ENCODE measurements at places on chromosomes 5 and 9. TPM values are rescaled to one million over a fixed set of nuclear protein-coding genes. Genes with fewer than 3 reads are reported as not detected.

DNA sequence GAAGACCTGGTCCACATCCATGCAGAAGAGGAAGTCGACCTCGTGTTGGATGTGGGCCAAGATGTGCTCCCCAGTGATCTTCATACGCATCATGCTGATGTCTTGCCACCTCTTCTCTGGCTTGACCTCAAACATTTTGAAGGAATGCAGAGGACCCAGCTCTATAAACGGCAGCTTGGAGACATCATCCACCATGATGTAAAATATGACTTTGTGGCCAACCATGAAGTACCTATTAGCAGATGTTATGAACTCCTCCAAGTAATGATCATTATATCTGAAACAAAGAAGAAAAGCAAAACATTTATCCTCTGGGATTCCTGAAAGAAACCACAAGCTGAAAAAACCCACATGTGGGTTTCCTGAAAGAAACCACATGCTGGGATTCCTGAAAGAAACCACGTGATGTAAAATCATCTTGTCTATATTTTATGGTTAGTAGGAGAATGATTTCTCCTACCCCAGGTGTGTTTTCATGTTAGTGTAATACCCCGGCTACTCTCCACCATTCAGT lies 52.3 kb downstream of the GGTA1 start:
- no peak for DNase-seq

DNA sequence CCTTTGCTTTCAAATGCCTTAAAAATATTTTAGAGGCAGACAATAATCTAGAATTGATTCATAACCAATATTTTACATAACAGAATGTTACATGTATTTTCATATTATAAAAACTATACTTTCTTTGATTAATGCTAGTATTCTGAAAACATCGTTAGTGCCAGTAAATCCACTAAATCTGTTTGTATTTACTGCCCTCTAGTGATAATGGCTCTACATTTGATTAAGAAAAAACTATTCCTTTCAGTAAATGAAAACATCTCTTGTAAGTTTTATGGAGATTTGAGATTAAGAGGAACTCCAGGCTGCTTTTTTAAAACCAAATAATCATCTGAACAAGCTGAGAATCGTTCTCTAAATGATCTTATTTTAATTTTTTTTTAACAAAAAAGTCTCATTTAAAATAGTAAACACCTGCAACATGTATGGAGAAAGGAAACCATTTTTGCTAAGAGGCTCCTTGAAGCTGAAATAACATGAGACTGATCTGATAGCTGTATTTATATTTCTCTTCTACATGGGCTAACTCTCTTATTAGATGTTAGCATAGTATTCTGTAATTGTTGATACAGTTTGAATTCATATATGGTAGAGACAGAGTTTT lies 424.7 kb downstream of the RAB3C start:
- no peak for DNase-seq

Gene AUH
- total RNA-seq, result 25.0 TPM

Gene TRAF1
- total RNA-seq, result 4.0 TPM

GRCh38 chr5:119396030-119396664 lies 40.3 kb downstream of the TNFAIP8 start:
- DNase-seq, result no peak

Gene NMRK1
- total RNA-seq, result 13.6 TPM

GRCh38 chr5:10655161-10655971 lies 91.5 kb downstream of the ANKRD33B start:
- no peak for DNase-seq

DNA sequence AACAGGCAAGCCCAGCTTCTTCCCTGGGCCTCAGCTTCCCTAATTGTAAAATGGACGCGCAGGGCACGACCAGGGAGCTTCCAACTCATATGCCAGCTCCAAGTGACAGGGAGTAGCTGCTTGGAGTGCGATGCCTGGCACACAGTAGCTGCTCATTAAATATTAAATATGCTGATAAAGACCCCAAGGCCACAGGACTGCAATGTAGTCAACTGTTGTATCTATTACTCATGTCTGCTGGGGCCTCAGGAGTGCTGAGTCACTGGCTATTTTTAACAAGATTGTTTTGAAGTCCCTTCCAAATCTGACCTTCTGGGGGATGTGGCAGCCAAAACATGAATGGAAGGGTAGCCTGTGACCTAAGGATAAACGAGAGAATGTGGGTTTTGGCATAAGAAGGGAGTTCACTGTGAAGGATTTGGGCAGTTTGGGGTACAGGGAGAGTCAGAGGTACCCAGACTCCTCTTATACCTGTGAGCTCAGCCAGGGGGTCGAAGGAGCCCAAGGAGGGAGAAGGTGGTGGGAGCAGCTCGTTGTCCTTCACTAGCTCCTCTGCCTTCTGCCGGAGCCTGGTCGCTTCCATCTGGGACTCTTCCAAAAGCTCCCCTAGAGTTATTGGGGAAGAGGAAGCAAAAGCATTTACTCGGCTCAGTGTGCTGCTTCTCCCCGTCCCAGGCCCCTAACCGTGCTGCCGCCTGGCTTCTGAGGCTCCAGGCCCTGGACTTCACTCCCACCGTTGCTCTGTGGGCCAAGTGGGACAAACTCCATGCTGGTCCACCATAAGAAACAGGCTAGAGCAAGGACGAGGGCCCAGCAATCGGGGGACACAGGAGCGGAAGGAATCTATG lies 17.5 kb downstream of the TNIP1 start:
- no peak for DNase-seq

GRCh38 chr5:3609120-3609681 lies 13.6 kb downstream of the IRX1 start:
- DNase-seq, result no peak

Gene CEL
- total RNA-seq, result 4.4 TPM

GRCh38 chr9:121807069-121807822 lies 155.8 kb downstream of the DAB2IP start:
- no peak for DNase-seq

Gene CDC25C
- 2.3 TPM for total RNA-seq

GRCh38 chr9:108588246-108588645 lies 267.5 kb downstream of the ACTL7B start:
- DNase-seq, result no peak

Gene TOR4A
- total RNA-seq, result 14.4 TPM

Gene ADAMTS16
- 3.2 TPM for total RNA-seq

GRCh38 chr5:159051421-159052282 lies 48.1 kb downstream of the EBF1 start:
- peak; percentile 60 for DNase-seq

GRCh38 chr5:90518661-90519060 lies 10.7 kb downstream of the LYSMD3 start:
- DNase-seq, result no peak

GRCh38 chr5:96048763-96049162 lies 87.1 kb upstream of the ELL2 start:
- peak; percentile 64 for DNase-seq

Gene PFN3
- total RNA-seq, result not detected

DNA sequence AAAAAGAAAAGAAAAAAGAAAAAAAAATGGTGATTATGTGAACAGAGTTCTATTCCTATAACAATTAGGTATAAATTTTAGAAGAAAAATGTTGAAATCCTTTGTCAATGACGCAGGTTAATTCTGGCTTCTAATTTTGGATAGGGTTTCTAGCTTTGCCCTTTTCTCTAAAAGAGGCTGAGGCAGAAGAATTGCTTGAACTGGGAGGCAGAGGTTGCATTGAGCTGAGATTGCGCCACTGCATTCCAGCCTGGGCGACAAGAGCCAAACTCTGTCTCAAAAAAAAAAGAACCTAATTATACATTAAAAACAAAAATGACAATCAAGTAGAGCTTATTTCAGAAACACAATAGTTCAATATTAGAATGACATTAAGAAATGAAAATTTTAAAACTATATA lies 2.9 kb downstream of the STXBP1 start:
- DNase-seq, result no peak

DNA sequence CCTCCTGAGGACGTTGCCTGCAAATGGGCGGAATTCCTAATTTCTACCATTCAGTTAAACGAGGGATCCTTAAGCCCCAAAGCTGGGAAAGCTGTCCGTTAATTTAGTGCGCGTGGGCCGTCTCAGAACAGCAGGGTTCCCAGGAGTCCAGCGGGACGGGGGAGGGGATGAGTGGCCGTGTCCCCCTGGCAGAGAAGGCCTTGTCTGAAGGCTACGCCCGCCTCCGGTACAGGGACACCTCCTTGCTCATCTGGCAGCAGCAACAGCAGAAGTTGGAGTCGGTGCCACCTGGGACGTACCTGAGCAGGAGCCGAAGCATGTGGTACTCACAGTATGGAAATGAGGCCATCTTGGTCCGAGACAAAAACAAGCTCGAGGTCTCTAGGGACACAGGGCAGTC lies 1.3 kb downstream of the BRD3OS start:
- no peak for DNase-seq

Gene C5orf52
- not detected for total RNA-seq

Gene PDCD1LG2
- total RNA-seq, result not detected

DNA sequence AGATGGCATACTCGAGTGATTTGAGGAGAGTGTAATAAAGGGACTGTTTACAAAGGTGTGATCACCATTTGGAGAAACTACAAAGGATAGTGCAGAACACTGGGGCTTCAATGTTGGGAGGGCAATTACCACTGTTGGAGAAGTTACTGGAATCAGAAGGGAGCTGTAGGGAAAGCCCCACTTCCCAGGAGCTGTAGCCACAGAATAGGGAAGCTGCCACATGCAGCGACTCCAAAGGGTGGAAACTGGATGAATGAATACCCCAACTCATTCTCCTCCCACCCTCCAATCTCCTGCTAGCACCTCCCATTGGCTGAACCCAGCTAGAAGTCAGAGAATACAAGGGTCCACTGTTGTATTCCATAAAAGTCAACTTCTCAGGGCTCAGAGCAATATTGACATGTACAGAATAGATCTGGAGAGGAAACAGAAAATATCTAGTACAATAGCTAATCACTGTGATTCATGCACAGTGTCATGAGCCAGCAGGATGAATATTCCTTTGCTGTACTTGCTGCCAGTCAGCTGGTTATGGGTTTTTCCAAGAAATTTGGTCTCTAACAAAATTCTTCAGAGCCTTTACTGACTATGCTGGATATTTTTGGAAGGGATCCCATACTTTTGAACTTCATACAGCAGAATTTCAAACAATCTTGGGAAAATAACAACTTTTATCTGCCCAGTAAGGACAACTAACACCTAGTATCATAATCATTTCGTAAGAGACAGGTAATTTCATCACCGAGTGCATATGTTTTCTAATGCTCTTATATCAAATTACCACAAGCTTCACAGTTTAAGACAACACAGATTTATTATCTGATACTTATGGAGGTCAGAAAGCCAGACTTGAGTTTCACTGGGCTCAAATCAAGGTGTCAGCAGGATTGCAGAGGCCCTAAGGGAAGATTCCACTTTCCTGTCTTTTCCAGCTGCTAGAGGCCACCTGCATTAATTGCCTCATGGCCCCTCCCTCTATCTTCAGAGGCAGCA lies 39.6 kb downstream of the PDCD1LG2 start:
- DNase-seq, result no peak

Gene DND1
- total RNA-seq, result 1.3 TPM

Gene GNA14
- 1.5 TPM for total RNA-seq

Gene PPP3R2
- total RNA-seq, result not detected

DNA sequence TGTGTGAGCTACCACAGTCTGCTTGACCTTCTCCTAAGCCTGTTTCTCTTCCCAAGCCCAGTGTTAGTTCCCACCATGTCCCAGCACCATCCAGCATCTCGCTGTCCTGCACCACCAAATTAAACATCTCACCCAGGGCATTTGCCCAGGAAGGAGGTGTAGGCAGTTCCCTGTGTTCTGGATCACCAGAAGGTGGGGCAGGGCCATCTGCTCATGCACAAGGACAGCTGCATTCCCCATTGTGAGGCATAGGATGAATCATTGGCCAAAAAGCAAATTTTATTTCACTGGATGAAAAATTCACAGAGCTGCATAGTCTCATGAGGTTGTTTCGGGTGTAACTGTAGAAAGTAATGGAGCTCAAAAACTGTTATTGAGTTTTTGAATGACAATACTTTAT lies 89.5 kb upstream of the GRIA1 start:
- no peak for DNase-seq

- peak; percentile 37 for DNase-seq
Observed at GRCh38 chr5:138752341-138752950, 779 bp upstream of the CTNNA1 start.

DNA sequence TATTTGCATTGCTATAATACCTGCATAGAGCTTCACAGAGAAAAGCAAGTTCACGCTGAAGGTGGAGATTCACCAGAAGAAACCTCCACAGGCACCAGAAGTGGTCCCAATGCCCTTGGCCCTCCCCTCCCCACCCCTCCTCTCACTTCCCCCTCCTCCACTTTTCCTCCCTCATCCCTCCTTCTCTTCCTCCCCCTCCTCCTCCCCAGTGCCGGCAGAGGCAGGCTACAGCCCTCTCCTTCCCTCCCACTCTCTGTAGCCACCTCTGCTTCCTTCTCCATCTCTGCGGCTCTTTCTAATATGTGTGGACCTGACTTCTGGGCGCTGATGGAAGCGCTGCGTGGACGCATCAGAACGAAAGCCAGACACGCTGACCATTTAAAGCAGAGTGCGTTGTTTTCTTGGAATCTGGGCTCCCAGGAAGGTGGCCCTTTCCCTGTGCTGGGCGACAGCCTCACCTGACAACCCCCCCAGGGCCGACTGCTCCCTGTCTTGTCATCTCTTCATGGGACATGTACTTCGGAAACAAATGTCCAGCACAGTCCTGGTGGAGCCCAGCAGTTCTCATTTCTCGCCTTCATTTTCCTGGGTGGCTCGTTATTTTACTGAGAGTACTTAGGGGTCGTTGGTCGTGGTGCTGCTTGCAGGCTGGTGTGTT lies 29.5 kb downstream of the NDUFS6 start:
- no peak for DNase-seq

DNA sequence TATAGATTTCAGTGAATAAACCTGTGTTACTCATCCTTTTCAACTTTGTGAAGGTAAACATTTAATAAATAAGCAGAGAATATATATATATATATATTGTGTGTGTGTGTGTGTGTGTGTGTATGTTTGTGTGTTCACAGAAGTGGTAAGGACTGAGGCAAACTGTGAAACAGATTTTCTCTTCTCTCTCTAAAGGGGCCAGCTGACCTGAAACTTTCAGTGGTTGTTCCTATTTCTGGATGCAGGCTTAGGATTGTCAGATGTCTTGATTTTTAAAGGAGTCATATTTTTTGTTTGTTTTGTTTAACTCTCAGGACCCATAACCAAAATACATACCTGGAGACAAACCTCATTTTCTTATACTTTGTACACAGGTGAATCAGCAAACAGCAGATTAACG lies 714.9 kb upstream of the MEF2C start:
- DNase-seq, result no peak

- DNase-seq, result no peak
Observed at GRCh38 chr5:116856271-116856670, 281.6 kb upstream of the SEMA6A start.

Gene HTR4
- 2.0 TPM for total RNA-seq

Gene PRRX2
- total RNA-seq, result 9.7 TPM

Gene ADAMTS2
- total RNA-seq, result 55.4 TPM

DNA sequence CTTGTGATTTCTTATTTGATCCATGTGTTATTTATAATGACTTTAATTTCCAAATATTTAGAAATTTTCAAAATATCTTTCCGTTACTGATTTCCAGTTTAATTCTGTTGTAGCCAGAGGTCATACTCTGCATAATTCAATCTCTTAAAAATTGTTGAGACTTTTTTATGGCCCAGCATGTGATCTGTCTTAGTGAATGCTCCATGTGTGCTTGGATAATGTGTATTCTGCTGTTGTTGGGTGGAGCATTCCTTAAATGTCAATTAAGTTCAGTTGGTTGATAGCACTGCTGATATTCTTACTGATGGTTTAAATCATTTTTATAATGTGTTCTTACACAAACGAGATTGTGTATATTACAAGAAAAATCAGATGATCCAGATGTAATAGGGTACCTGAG lies 180.8 kb downstream of the RGS3 start:
- DNase-seq, result no peak

GRCh38 chr9:15298362-15298761 lies 8.7 kb downstream of the TTC39B start:
- DNase-seq, result no peak

Gene AKNA
- 12.9 TPM for total RNA-seq

Gene FIBCD1
- total RNA-seq, result not detected

Data from hepatocyte (in vitro differentiated cells).